ENCODE measurements at places on chromosomes 12 and 14. TPM values are rescaled to one million over a fixed set of nuclear protein-coding genes. Genes with fewer than 3 reads are reported as not detected.

Gene VDR
- 3.6 TPM for polyA plus RNA-seq

Gene A2M
- 192 TPM for polyA plus RNA-seq

Gene IKZF4
- 23.6 TPM for polyA plus RNA-seq

Gene LBHD2
- polyA plus RNA-seq = not detected

Gene MYH6
- 0.21 TPM for polyA plus RNA-seq

Gene CMA1
- 0.16 TPM for polyA plus RNA-seq

Gene AQP2
- polyA plus RNA-seq = 112 TPM

Gene GRIP1
- polyA plus RNA-seq = 22.2 TPM

Data from left renal cortex interstitium (tissue), 4 donors.